ENCODE measurements at places on chromosomes 7 and 10.

DNA sequence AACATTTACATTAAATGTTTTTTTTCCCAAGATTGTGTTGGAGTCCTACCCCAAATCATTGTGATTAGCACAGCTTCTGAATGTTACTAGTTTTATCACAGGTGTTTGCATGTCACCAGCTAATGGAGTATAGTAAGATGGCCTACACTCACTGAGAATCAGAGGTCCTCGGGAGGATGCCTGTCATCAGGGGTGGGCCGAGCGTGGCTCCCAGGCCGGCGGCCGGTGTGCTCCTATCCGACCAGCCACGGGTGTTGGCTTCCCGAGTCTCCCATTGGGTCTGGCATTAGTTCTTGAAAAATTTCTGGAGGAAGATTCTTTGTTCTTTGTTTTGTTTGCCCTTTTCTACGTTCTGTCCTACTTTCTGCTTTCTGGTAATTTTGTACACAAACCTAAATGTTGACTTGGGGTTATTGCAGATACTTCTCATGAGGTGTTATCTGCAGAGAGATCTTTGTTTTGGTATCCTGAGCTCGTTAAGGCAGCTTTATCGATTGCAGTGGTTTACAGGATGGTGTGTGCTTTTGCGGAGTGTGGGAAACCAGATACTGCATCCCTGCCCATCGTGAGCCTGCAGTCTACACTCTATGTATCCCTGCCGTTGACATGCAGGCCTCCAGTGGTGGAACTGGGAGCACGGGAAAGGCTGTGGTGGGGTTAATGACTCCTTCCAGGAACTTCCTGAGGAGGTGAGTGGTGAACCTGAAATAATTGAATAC is 67.3 kb upstream of the DNAJB6 start:
- DNase-seq, result no peak

DNA sequence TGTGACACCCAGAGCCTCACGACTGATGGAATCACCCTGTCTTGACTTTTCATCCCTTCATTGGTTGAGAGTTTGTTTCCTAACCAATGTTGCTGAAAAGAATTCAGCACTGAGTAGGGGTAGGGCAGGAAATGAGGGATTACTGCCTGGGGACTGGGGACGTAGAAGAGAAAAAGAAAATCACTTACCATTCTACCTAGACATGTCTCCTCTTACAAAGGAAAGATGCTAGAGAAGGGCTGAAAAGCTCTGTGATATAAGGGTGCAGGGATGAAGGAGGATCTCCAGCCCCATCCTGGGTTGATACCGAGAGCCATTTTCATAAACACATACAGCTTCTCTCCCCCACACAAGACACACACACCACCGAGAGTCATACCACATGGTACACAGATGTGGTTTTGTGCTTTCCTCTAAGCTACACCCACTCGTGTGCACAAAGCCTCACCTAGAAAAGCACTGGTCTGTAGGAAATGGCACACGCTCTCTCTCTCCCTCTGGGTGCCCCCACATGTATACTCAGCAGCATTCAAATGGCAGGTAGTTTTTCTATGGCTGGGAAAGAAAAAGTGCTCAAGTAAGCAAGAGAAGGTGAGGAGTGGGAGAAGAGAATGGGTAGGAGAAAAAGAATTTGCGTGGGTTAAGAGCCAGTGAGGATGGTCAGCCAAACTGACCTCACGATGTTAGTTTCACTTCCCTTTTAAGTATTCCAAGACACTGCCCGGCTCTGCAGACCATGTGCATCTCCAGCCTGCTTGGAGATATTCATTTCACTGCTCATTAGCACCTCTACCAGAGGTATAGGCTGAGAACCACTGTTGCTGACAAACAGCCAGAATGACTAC is 85.8 kb downstream of the CALD1 start:
- DNase-seq, result peak; percentile 78

- no peak for DNase-seq
Measured at GRCh38 chr7:4682621-4683042, 537 bp downstream of the FOXK1 start.

GRCh38 chr10:4013651-4014121 is 228.7 kb upstream of the KLF6 start:
- no peak for DNase-seq

Data from fibroblast of mammary gland (primary cell).